ENCODE measurements at places on chromosomes 12 and 14. TPM values are rescaled to one million over a fixed set of nuclear protein-coding genes. Genes with fewer than 3 reads are reported as not detected.

KRT79 gene
- polyA plus RNA-seq = not detected

TMEM119 gene
- polyA plus RNA-seq = 67.0 TPM

ADCY4 gene
- not detected for polyA plus RNA-seq

CACNA2D4 gene
- polyA plus RNA-seq = 0.22 TPM

SLC2A14 gene
- polyA plus RNA-seq = 0.12 TPM

ETNK1 gene
- polyA plus RNA-seq = 17.2 TPM

WDHD1 gene
- 4.2 TPM for polyA plus RNA-seq

RPS6KL1 gene
- polyA plus RNA-seq = 0.37 TPM

CRACR2A gene
- polyA plus RNA-seq = 1.1 TPM

ASCL1 gene
- not detected for polyA plus RNA-seq

C12orf56 gene
- 0.29 TPM for polyA plus RNA-seq

SRRM4 gene
- polyA plus RNA-seq = not detected

CSAD gene
- polyA plus RNA-seq = 18.9 TPM

HOXC12 gene
- polyA plus RNA-seq = not detected

NR1H4 gene
- polyA plus RNA-seq = not detected

MYO1H gene
- polyA plus RNA-seq = not detected

EXOC3L4 gene
- not detected for polyA plus RNA-seq

RCOR1 gene
- 14.4 TPM for polyA plus RNA-seq

NPFF gene
- polyA plus RNA-seq = not detected

SIX6 gene
- not detected for polyA plus RNA-seq

PWP1 gene
- 115 TPM for polyA plus RNA-seq

KRT7 gene
- polyA plus RNA-seq = 1.0 TPM

ART4 gene
- not detected for polyA plus RNA-seq

PTPRB gene
- 0.04 TPM for polyA plus RNA-seq

KCNA5 gene
- not detected for polyA plus RNA-seq

ATL1 gene
- polyA plus RNA-seq = 8.2 TPM

SIX1 gene
- 26.9 TPM for polyA plus RNA-seq

USP44 gene
- polyA plus RNA-seq = 53.9 TPM

ZDHHC22 gene
- polyA plus RNA-seq = not detected

FAM181A gene
- not detected for polyA plus RNA-seq

ANKRD33 gene
- polyA plus RNA-seq = not detected

UNC79 gene
- polyA plus RNA-seq = 0.04 TPM

OR6C6 gene
- polyA plus RNA-seq = not detected

MMP19 gene
- 43.8 TPM for polyA plus RNA-seq

TMEM30B gene
- polyA plus RNA-seq = 0.24 TPM

KRT78 gene
- not detected for polyA plus RNA-seq

MFAP5 gene
- 0.60 TPM for polyA plus RNA-seq

GMFB gene
- polyA plus RNA-seq = 34.2 TPM

ACVRL1 gene
- polyA plus RNA-seq = 13.4 TPM
